ENCODE measurements at places on chromosomes 6 and 20.

- no peak for DNase-seq
These were observed 5.9 kb downstream of the CCND3 start for GRCh38 chr6:41935685-41936072.

DNA sequence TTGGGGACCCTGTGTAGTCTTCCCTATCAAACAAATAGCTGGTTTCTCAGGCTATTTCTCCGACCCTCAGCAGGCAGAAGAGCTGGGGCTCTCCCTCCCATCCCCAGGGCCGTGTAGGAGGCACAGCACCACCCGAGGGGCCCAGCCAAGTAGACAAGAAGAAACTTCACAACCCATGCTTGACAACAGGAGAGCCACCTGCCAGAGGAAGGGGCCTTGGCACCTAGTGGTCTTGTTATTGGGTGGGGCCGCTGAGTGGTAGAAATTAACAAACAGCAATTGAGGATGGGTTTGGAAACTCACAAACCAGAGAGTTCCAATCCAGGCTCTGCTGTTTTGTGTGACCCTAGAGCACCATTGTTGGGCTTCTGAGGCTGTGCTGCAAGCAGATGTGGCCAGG is 108.5 kb upstream of the CHD6 start:
- DNase-seq: no peak

GRCh38 chr20:3021777-3022176 is 21.6 kb upstream of the GNRH2 start:
- no peak for DNase-seq

GRCh38 chr6:160215232-160215631 is 43.4 kb downstream of the SLC22A2 start:
- no peak for DNase-seq

GRCh38 chr20:39855056-39855455 is 834.0 kb downstream of the MAFB start:
- DNase-seq: no peak

- DNase-seq: no peak
These were observed 351.2 kb downstream of the CDC5L start for GRCh38 chr6:44738601-44739146.

GRCh38 chr6:139679516-139680179 is 305.2 kb upstream of the CITED2 start:
- DNase-seq: no peak

- no peak for DNase-seq
These were observed 9.5 kb upstream of the ATRN start for GRCh38 chr20:3461211-3461771.

GRCh38 chr20:62378215-62378614 is 8.7 kb upstream of the RPS21 start:
- DNase-seq: no peak

DNA sequence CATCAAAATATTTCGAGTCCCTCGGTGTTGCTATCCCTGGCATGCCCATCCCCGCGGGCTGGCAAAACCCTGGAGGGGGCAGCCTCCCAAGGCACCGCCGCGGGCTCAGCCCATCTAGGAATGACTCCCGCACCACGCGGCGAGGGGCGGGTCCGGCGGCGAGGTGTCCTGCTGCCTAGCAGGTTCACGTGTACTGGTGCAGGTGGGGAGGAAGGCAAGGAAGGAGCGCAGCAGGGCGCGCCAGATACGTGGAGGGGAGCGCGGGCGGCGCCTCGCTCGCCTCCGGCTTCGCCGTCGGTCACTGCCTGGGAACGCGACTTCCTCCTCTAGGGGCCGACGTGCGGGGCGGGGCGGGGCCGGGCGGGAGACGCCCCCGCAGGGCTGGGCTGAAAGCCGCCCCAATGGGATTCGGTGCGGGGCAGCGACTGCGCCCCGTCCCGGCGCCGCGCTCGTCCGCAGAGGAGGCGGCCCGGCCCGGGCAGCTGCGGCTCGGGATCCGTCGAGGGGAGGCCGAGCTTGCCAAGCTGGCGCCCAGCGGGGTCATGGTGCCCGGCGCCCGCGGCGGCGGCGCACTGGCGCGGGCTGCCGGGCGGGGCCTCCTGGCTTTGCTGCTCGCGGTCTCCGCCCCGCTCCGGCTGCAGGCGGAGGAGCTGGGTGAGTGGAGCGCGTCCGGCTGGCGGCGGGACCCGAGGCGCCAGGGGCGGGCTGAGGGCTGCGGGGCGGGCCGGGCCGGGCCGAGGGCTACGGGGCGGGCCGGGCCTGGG is at the start of gene DCBLD1:
Gene DCBLD1, plus strand, starts transcription at position 435 of the 764 bp plus-strand sequence. Its CDS starts 108 bp downstream, at position 543.
- peak; percentile 5 for DNase-seq

- no peak for DNase-seq
These were observed 1.4 kb upstream of the LIN28B start for GRCh38 chr6:104955491-104955890.

DNA sequence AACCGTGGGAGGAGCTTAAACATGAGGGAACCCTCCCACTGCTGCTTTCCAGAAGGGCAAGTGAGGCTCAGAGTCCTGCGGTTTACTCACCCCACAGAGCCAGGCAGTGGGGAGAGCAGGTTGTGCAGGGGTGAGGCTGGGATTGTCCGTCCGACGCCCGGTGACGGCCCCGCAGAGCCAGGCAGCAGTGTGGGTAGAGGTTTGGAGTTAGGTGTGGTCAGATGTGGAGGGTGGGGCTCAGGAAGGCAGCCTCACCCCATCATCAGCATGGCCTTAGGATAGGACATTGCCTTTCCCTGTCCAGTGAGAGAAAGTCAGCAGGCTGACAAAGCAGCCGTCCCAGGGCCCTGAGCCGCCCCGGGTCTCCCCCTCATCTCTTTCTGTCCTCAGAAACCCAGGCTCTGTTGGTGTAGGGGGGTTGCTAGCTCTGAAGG is 234.6 kb downstream of the DLL1 start:
- DNase-seq: no peak

DNA sequence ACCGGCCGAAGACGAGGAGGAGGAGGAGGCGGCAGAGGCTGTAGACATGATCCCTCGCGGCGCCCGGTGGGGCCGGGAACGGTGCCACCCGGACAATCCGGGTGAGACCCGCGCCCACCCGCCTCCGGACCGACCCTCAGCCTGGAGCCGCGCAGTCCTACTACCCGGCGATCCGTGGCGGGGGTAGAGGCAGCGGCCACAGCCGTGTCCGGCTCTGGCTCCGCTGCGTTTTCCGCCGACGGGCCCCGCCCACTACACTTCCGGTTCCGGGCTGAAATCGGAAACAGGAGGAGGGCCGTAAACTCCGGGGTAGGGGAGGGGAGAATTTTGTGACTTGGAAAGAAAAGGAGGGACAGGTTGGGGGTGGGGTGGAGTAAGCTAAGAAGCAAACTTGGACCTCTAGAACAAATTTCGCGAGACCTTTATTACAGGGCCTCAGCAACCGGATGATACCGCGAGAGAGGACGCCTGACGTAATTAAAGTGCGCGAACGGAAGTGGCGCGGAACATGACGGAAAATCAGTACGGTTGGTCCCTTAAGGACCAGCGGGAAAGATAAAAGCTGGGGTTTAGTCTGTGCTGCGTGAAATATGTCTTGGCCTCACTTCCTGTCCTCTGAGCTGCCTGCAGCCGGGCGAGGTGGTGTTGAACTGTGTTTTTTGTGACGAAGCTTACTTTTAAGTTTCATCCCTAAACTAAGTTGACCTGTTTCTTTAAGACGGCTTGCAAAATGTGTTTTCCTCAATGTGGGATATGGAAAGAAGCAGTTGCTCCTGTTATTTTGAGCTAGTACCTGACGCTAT is at the start of gene MAP3K7:
Gene MAP3K7, minus strand, starts transcription at position 237 of the 803 bp plus-strand sequence. Its CDS starts 189 bp downstream, at position 48.
- DNase-seq: peak; percentile 92

GRCh38 chr6:139967497-139967896 is 593.0 kb upstream of the CITED2 start:
- DNase-seq: no peak

GRCh38 chr6:11744753-11745152 is 33.9 kb downstream of the ADTRP start:
- DNase-seq: no peak

- no peak for DNase-seq
These were observed 182.1 kb downstream of the UTRN start for GRCh38 chr6:144467172-144467762.

- no peak for DNase-seq
These were observed 13.2 kb downstream of the RNF146 start for GRCh38 chr6:127279815-127280214.

DNA sequence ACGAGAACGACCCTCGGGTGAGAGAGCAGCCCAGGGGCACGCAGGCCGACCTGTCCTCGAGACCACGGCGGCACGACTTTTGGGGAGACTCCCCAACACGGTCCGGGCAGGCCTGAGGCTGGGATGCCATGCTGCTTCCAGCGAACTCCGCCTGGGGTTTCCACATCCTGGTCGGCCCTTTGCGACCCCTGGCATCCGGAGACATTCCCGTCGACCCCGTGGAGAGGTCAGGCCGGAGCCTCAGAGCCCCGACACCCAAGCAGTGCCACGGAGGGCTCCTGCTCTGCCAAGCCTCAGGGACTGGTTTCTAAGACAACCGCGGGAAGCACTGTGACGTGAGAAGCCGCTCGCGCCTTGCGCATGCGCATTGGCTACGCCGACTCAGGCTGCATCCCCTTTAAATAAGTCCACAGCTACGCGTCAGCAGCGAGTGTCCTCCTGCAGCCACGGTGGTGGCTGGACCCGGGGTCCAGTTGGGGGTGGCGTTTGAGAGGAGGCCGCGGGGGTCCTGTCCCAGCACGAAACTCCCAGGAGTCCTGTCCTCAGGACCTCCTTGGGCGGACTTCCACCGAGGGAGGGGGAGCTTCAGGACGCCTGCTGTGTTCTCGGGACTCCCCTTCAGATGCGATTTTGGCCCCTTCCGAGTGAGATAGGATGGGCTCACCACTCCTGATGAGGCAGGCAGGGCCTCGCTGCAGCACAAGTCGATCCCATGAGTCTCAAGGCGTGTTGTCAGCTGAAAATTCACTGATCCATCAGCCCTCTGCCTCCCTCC is 1089.3 kb upstream of the DEFB115 start:
- peak; percentile 17 for DNase-seq

Data from stimulated activated CD8-positive, alpha-beta memory T cell treated with anti-CD3 and anti-CD28 coated beads, Interleukin-4, amount 100 ng/mL, for 1 hour (primary cell).